ENCODE measurements at places on chromosomes 1 and 21.
A peak's percentile ranks its signal among the peaks of the same experiment; 100 is the strongest.

GRCh38 chr1:228650141-228650540 lies 85.1 kb upstream of the RHOU start:
- DNase-seq = no peak

- no peak for DNase-seq
Measured at GRCh38 chr1:218588540-218589172, 243.5 kb downstream of the TGFB2 start.

GRCh38 chr1:204319462-204319861 lies 40.3 kb downstream of the PLEKHA6 start:
- no peak for DNase-seq

DNA sequence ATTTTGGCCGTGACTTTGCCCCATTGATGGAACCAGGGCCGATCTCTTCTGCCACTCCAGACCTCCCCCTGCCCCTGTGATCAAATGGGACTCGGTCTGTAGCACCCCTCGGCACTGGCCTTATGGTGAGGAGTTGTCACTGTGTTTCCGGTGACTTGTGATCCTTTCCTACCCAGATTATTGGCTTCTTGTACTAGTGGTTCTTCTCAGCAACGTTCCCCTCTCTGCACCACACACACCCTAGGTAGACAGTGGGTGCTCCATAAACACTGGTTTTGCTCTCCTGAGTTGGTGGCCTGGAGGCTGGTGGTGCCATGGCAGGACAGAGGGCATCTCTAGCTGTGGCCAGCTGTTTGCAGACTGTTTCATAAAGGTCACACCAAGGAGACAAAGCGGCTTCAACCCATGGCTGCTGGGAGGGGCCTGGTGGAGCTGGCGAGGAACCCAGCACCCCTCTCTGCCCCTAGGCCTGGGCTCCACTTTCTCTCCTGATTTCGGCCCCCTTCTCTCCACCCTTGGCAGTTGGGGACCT lies 50.7 kb downstream of the DHRS3 start:
- DNase-seq = no peak

DNA sequence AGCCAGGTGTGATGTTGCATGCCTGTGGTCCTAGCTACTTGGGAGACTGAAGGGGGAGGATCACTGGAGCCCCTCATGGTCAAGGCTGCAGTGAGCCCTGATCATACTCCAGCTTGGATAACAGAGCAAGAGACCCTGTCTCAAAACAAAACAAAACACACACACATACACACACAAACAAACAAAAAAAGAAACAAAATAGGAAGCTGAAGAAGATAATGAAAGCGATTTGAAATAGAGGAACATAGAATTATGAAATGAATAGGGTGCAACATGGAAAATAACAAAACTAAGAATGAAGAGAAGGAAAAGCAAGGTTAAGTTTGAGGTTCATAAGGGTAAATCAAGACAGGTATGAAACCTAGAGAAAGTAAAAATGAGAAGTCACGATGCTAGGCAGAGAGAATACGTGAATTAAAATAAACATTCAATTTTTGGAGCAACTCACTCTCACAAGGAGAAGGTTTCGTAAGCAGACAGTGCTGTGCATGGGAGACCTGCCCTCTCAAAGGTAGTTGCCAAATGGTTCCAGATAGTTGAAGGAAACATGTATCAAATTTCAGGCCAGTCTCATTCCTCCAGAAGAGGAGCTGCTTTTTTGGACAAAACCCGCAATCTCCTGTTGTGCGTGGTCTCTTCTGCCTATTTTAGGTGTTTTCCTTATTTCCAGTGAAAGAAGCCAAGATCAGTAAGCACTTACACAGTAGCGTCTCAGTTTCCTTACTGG lies 3.3 kb downstream of the CD46 start:
- DNase-seq = no peak

- DNase-seq = no peak
Measured at GRCh38 chr1:4652631-4653327, 1.6 kb upstream of the AJAP1 start.

DNA sequence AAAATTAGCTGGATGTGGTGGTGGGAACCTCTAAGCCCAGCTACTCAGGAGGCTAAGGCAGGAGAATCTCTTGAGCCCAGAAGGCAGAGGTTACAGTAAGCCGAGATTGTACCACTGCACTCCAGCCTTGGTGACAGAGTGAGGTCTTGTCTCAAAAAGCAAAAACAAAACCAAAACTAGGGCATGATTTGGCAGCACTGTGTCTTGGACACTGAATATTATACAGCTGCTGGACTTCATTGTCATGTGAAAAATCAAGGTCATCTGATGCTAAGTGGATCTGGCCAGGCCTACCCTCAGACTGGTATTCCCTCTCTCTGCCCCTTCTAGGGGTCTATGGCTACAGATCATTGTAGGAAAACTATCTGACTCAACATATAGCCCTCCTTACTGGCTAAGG lies 55.2 kb upstream of the MRPS6 start:
- no peak for DNase-seq

DNA sequence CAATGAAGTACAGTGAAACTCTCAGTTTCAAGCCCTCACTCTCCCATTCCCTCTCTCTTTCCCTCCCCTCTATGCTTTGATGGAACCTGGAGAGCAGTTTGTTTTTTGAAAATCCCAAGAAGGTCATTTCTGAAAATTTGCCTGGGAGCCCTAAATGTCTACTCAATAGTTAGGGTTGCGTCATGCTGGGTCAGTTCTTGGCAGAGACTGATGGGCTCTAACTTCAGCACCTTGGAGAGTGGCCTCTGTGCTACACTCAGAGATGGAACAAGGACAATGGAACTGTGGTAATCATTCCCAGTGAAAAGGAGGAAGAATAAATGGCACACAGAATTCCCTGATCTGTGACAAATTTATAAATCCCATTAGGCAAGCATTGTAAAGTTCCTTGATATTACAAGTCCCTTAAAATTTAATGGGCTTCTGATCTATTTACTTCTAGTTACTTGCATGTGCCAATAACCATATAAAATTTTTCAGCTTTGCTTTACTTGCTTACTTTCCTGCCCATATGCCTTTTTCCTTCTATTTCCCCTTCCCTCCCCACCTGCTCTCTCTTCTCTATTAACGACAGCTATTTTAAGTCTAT lies 182.9 kb upstream of the KCND3 start:
- DNase-seq = peak; percentile 12

DNA sequence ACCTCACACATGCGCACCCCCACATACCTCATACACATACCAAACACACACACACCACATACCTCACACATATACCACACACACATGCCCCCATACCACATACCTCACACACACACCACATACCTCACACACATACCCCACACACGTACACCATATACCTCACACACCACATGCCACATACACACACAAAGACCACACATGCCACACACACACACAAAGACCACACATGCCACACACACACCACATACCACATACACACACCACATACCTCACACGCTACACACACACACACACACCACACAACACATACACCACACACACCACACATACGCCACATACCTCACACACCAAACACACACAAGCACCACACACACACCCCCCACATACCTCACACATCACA lies 30.0 kb downstream of the HIVEP3 start:
- no peak for DNase-seq

GRCh38 chr1:159935719-159936272 lies 9.6 kb downstream of the IGSF9 start:
- no peak for DNase-seq

- DNase-seq = no peak
Measured at GRCh38 chr1:231170875-231171274, 9.0 kb downstream of the TRIM67 start.
